Heart left ventricle (tissue), 16 donors: ENCODE measurements at places on chromosomes 4 and X.

- DNase-seq, result no peak
Observed at GRCh38 chr4:70752236-70752635, 30.5 kb downstream of the RUFY3 start.

GRCh38 chr4:152713951-152714705, 34.3 kb upstream of the TMEM154 start:
- DNase-seq, result peak; percentile 22

DNA sequence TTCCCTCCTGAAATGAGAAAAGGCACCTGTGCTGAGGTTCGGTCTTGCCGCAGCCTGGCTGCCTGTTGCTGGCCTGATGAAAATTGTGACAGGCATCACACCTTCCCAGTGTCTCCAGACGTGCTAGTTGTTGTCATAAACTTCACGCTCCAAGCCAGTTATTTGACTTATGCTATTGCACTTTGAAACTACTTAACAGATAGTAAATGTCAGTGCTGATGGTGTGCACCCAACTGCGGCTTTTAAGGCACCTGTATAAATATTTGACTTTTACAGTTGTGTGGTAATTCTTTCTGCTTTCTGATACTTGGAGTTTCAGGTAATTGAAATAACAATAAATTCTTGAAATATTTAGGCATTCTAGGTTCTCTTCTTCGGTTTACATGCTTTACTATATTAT, 1.8 kb downstream of the WWC2 start:
- DNase-seq, result no peak

DNA sequence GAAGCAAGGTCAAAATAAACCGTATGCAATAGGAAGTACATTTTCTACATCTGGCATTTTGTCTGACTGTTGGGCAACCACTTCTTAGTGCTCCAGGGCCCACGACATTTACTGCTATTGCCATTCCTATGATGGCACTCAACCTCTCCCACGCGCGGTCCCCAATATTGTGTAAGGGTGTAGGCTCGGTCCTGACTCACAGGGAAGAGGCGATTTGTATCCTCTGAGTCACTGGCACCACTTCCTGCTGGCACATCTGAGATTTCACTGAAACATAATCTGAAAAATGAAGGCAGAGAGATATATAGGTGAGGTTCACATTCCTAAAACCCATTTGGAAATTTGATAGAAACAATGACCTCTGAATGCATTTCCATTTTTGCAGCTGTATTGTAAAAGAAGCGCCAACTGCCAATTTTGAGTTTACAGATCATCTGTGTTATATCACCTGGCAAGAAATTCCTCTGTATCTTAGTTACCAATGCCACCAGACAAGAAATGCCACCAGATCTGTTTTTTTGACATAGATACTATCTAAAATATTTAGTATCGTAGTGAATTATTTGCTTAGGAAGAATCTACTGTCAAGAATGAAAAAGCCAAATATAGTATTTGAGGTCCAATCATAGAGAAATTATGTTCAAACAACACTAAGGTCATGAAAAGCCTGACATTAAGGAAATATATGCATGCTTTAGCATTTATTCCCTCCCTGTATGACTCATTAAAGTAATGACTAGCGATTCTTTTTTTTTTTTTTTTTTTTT, 9.8 kb downstream of the EREG start:
- DNase-seq, result no peak

GRCh38 chr4:6749340-6750171, 33.0 kb upstream of the KIAA0232 start:
- DNase-seq, result peak; percentile 81

DNA sequence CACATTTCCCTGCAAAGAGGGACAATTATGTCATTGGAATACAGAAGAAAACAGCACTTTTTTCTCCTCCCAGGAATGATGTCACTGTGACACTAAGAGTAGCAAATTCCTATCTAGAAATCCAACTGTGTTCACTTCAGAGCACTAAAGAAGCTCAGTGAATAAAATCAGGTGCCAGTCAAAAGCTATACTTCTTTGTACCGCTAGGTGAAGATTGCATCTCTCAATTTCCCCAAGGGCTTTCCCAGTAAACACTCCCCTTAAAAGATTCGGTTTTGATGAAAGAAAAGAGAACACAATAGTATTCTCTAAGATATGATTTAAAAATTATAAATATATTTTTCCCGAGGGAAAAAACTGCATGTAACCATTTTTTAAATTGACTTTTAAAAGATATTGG, 104.7 kb upstream of the MID1 start:
- no peak for DNase-seq

DNA sequence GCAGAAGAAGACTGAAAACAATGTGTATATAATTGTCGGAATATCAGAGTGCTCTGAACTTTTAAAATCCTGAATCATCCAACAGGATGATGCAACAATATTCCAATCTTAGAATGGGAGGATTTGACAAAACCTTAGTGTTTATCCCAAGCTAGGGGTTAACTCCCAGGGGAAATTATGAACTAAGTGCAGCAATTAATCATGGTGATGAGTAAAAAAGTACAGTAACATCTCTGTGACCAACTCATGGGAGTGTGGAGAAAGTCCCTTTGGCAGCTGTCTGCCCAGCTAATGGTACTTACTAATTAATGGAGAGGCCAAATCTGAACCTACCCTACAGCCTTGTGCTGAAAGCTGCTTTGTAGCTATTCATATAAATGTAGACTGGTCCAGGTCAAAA, 257.6 kb upstream of the DDX53 start:
- DNase-seq, result no peak

- DNase-seq, result no peak
Observed at GRCh38 chr4:106245176-106245575, 70.8 kb downstream of the TBCK start.

DNA sequence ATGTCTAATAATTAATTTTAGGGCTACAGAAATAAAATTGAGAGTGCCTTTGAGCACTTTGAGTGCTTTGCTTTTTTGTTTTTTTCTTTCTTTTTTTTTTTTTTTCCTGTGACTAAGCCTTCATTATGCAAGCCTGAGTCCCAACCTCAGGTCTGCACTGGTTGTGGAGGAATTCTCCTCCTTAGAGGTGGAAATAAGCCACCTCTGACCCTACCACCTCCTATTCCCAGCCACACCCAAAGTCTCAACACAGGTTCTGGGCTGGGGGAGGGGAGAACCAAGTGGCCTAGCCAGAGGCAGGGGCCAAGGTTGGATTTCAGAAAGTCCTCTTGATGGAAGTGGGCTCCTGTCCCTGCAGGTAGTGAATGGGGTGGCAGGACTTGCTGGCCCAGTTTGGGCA, 180.2 kb downstream of the ARAP2 start:
- no peak for DNase-seq

- no peak for DNase-seq
Observed at GRCh38 chr4:40190465-40190864, 6.4 kb upstream of the RHOH start.

DNA sequence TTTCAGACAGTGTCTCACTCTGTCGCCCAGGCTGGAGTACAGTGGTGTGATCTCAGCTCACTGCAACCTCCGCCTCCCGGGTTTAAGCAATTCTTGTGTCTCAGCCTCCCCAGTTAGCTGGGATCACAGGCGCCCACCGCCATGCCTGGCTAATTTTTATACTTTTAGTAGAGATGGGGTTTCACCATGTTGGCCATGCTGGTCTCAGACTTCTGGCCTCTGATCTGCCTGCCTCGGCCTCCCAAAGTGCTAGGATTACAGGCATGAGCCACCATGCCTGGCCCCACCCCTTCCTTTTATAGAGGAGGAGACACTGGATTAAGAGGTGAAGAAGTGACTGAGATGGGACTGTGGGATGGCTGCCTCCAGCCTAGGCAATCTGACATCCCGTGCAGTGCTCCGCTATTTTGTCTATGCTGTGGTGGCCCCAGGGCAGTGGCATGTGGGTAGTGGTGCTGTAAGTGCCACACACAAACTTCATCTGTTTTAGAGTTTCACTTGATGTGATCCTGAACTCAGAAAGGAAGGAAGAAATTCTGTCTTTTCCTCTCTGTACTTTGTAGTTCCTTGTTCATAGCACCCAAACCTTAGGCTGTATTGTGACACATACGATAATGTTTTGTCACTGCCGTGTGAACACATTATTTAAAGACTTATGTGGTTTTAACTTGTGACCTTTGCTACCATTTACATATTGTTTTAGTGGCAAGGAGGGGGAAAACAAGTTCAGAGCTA, 48.9 kb downstream of the FNIP2 start:
- DNase-seq, result no peak

GRCh38 chr4:39308611-39309010, 57.6 kb downstream of the RFC1 start:
- DNase-seq, result no peak

- peak; percentile 26 for DNase-seq
Observed at GRCh38 chr4:88107406-88108107, 50.9 kb downstream of the ABCG2 start.

DNA sequence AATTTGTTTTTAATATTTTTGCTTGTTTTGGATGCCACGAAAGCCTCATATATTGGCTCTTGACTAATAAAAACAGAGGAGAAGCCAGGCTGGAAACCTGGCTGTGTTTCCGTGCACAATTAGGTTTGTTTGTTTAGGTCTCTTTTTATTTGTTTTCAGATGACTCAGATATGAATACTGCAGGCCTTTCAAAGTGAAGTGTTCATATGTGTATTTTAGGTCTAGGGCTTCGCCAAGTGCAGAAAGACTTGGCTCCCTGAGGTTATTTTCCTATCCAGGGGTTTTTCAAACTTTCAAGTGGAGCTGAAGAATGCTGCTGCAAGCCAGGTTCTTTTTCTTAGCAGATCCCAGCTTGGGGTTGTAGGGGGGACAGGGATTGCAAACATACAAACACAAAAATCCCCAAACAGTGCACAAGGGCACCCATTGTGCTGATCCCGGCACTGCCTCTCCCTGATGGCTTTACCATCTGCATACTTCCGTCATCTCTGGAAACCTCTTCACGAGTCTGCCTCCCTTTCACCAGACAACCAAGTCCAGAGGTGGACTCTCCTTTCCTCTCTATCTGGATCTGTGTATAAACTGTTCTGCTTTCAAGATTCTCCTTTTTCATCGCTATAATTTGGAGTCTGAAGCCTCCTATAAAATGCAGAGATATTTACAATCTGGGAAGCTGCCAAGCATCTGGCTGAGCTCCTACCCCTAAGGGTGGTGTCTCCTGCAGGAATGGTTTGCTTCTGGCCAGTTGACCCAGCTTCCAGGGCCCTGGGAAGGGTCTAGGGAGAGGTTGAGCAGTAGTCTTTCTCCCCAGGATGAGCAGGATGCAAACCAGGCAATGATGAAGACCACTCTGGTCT, 108.6 kb downstream of the SMIM20 start:
- DNase-seq, result no peak

DNA sequence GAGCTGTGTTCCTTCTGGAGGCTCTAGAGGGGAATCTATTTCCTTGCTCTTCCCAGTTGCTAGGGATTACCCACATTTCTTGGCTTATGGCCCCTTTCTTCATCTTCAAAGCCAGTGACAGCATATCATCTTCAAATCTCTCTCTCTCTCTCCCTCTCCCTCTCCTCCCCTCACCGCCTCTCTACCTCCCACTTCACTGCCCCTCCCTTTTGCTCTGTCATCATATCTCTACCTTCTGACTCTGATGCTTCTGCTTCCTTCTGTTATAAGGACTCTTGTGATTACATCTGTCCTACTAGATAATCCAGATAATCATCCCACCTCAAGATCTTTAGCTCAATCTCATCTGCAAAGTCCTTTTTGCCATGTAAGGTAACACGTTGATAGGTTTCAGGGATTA, 93.1 kb upstream of the TEX13D start:
- DNase-seq, result no peak

- DNase-seq, result no peak
Observed at GRCh38 chr4:82394896-82395295, 21.1 kb upstream of the HNRNPD start.

- no peak for DNase-seq
Observed at GRCh38 chr4:139144161-139144859, 32.7 kb downstream of the ELF2 start.

DNA sequence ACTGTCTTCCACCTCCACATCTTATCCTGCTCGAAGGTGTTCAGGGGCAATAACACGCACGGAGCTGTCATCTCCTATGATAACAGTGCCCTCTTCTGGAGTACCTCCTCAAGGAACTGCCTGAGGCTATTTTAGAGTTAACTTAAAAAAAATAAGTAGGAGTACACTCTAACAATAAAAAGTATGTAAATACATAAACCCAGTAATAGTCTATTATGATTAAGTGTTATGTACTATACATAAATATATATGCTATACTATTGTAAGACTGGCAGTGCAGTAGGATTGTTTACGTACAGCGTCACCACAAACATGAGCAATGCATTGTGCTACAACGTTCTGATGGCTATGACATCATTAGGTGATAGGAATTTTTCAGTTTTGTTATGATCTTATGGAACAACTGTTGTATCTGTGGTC, 34.5 kb upstream of the TLR2 start:
- DNase-seq, result no peak

- DNase-seq, result no peak
Observed at GRCh38 chr4:107247738-107248137, 211.6 kb upstream of the DKK2 start.

DNA sequence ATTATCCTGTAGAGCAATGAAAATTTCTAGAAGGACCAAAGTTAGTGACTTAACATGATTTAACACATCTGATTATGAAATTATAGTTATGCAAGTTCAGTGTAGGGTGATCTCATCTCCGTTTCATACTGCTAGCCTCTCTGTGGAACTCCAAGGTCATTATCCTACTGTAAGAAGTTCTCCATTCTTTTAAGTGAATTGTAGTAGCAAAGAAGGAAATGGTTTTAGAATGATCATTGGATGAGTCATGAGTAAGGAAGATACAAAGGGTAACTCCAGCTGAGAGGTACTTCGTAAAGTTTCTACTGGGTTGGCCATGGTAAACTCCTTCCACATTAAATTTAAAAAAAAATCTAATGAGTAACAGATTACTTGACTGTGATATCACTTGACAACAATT, 215.0 kb upstream of the GIMD1 start:
- DNase-seq, result no peak

DNA sequence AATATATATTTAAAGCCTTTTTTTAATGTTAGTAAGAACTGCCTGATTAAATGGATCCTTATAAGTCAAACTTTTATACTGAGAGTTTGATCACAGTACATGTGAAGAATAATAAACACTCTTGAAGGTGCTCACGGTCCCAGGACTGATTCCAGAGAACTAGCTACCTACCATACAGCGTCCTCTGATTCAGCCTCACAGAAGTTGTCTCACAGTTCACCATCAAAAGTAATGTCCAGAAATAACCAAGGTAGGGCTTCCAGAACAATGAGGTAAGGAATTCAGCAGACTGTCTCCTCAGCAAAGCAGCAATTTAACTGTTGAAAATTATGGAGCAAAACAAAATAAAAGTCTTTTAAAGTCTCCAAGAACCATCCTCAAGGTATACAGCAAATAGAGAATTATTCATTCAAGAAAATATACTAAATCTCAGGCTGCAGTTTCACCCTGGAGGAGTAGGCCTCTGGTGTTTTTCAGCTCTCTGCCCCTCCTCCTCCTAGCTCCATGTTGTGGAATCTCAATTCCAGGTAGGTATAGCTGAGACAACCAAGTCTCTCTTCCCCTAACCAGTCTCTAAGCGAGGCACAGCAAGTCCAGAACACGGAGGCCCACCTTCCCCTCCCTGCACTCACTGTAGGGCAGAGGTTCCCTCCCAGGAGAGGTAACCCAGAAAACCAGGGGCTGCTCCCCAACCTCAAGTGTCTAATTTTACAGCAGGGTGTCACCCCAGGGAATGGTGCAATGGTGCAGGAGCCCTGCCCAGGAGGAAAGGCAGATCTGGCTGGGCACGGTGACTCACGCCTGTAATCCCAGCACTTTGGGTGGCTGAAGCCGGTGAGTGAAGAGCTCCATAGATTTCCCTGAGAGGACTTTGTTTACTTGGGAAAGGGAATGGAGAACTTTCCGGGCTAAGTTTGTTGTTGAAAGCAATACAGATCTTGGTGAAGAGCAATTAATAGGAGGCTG, 28.6 kb downstream of the FAM241A start:
- no peak for DNase-seq
